Right kidney (tissue), 9 donors: ENCODE measurements at places on chromosomes 11 and 22.

DNA sequence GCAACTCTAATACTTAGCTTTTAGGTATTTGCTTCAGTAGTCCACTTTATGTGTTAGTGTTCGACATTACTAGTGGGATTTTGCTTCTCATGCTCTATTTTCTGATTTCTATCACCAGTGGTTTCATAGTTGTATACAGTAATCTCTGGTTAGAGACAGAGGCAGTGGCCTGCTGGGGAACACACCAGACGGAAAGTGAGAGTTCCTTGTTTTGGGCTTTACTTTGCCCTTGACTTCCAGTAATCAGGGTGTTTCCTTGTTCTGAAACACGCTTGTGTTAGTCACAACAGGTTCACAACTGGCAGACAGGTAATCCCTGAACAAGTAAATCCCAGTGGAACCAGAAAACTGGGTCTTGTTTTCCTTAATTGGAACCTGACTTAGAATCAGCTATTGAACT is 56.0 kb downstream of the PACS1 start:
- DNase-seq = no peak

GRCh38 chr11:44753961-44754645 is 27.3 kb downstream of the TSPAN18 start:
- no peak for DNase-seq

GRCh38 chr11:23865341-23865975 is 631.4 kb upstream of the LUZP2 start:
- no peak for DNase-seq

- DNase-seq = no peak
Observed at GRCh38 chr11:17389957-17390649, 1.6 kb upstream of the KCNJ11 start.

DNA sequence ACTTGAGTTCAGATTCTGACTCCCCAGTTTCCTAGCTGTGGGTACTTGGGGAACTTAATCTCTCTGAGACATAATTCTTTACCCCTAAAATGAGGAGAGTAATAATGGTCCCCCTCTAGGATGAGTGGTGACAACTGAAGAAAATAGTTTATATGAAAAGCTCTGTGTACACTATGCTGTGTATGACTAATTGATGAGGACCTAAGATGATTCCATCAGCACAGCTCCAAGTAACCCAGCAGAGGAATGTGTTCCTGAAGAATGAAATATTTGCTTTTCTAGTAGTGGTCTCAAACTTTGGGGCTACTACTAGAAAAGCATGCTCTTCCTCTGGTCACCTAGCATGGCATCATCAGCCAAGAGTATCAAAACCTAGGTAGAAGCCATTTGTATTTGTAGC is 217.3 kb upstream of the NARS2 start:
- DNase-seq = no peak

DNA sequence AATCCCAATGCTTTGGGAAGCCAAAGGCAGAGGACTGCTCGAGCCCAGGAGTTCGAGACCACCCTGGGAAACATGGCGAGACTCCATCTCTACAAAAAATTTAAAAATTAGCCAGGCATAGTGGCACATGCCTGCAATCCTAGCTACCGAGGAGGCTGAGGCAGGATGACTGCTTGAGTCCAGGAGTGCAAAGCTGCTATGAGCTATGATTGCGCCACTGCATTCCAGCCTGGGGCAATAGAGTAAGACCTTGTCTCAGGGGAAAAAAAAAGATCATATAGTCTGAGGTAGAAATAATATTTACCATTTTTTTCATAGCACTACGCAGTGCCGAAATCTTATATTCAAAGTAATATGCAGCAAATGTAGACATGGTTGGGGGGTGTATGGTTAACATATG is 47.8 kb downstream of the MRTFA start:
- no peak for DNase-seq

- no peak for DNase-seq
Observed at GRCh38 chr11:130549393-130549999, 101.1 kb downstream of the ADAMTS15 start.

GRCh38 chr22:36457688-36458450 is 23.6 kb downstream of the TXN2 start:
- DNase-seq = no peak

GRCh38 chr11:32184041-32184722 is 93.3 kb downstream of the RCN1 start:
- DNase-seq = no peak

- DNase-seq = no peak
Observed at GRCh38 chr22:20498913-20499312, 3.3 kb upstream of the KLHL22 start.

- no peak for DNase-seq
Observed at GRCh38 chr11:121119440-121119839, 18.4 kb downstream of the TECTA start.
